GM04504 (cell line): ENCODE measurements at places on chromosomes 1 and 21.

DNA sequence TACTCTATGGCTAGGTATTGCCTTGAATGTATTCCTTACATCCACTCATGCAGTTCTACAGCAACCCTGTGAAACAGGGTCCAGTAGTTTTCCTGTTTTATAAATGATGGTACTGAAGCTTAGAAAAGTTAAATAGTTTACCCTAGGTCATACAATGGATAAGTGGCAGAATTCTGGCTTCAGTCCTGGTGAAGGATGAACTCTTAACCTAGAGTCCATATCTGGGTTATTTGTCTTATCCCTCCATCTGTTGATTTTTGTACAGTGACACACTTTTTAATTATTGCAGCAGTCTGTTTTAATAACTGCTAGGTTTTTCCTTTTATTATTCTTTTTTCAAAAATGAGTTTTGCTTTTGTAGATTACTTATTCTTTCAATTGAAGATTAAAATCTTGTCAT, 263.9 kb downstream of the DNM3 start:
- no peak for DNase-seq

- DNase-seq = no peak
Measured at GRCh38 chr1:26953374-26953773, 6.9 kb downstream of the KDF1 start.

- no peak for DNase-seq
Measured at GRCh38 chr21:33865996-33866575, 49.5 kb downstream of the ATP5PO start.

GRCh38 chr1:75672528-75673393, 51.7 kb upstream of the ACADM start:
- DNase-seq = peak; percentile 67

- no peak for DNase-seq
Measured at GRCh38 chr1:76543495-76543894, 323.8 kb upstream of the ST6GALNAC5 start.

GRCh38 chr1:177585302-177586220, 384.3 kb downstream of the SEC16B start:
- DNase-seq = no peak

DNA sequence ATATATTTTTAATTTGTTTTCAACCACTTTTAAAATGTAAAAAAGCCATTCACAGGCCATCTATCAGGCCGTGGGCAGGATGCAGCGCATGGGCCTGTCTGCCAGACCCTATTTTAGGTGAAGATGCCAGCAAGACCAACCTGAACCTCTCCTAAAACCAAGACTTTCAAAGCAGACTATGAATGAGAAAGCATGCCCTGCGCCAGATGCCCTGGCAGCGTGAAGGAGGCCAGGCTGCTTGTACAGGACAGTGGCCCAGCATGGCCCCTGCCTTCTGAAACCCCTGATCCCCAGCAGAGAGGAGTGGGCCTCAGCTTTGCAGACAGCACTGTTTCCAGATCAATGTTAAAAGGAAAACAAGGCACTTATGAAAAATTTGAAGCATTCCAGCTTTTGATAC, 31.6 kb downstream of the WDR4 start:
- DNase-seq = no peak

DNA sequence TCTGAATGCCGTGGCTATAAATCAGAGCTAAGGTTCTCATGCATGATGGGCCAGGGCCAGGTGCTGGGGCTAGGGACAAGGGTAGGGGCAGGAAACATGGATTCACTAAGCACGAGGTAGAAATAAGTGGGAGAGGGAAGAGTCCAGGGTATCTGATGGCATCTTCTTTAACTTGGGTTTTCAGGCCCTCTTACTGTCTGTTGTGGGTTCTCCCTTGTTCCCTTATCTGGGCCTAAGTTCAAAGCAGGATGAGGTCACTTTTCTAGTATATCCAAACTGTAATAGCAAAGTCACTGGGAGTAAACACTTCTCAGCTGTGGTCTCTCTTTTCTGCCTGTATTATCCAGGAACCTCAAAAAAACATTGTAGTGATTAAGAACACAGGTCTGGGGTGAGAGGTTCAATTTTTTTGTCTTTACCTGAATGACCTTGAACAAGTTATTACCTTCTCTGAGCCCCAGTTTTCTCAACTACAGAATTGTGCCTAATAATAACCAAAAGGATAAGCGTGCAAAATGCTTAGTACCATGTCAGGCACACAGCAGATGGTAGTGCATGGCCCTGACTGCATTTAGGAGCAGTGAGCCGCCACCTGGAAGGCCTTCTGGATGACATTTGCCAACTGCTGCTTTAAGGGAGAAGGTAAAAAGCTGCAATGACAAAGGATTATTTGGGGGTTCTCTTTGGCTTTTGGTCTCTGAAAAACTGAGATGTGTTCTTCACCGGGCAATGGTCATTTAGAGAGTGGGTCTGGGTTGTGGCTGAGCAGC, 53.6 kb upstream of the A3GALT2 start:
- DNase-seq = no peak

DNA sequence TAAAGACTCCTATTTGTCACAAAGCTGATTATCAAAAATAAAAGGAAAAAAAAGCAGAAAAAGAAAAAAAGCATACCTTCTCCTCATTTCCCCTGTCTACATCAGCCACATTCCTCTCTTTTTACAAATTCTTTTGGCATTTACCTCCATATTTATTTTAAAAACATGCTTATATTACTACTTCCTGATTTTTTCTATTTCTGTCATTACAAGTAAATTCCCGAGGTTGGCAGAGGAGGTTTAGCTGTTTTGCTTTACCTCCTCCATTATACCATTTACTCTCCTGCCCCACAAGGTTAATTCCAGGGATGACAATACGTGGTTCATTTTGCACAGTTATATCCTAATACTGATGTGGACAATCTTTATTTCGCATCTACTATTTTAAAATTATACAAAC, 26.3 kb upstream of the CD34 start:
- no peak for DNase-seq

- no peak for DNase-seq
Measured at GRCh38 chr1:11615090-11615489, 39.1 kb downstream of the FBXO2 start.
